Right lobe of liver (tissue), 6 donors: ENCODE measurements at places on chromosomes 16 and 17. TPM values are rescaled to one million over a fixed set of nuclear protein-coding genes. Genes with fewer than 3 reads are reported as not detected.
A peak's percentile ranks its signal among the peaks of the same experiment; 100 is the strongest.

- DNase-seq, result no peak
- H3K27me3 ChIP-seq, result no peaks in the 10 kb centered on the region
- no peak overlapping the region for H3K4me3 ChIP-seq
- H3K4me1 ChIP-seq, result no peaks in the 10 kb centered on the region
These were observed 712.2 kb downstream of the CDH8 start for GRCh38 chr16:61324044-61324443.

GRCh38 chr16:56869513-56870275, 4.7 kb downstream of the SLC12A3 start:
- H3K27me3 ChIP-seq, result no peaks in the 10 kb centered on the region
- H3K4me1 ChIP-seq, result no peaks in the 10 kb centered on the region
- H3K27ac ChIP-seq, result no peak overlapping the region
- no peak for DNase-seq
- H3K4me3 ChIP-seq, result no peak overlapping the region

Gene SP6
- total RNA-seq, result 0.11 TPM

DNA sequence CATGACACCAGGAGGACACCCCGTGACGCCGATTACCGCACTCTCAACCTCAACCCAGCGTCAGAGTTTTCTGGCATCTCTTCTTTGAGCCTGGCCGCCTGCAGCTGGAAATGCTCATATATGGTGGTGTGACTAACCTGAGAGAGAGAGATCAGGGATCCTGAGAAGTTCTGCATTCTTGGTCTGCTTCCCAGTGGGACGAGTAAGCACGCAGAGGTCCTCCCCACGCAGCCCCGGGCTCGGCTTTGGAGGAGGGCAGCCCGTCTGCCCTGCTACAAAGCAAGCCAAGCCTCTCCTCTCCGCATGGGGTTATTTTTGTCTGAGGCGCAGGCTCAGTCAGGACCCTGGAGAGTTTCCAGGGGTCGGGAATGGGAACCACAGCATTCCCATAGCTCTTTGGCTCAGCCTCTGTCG, 16.5 kb downstream of the CRISPLD2 start:
- no peaks in the 10 kb centered on the region for H3K27me3 ChIP-seq
- no peak overlapping the region for H3K27ac ChIP-seq
- H3K36me3 ChIP-seq, result no peaks in the 10 kb centered on the region
- no peak overlapping the region for H3K4me3 ChIP-seq
- DNase-seq, result no peak

- no peaks in the 10 kb centered on the region for H3K36me3 ChIP-seq
- H3K27ac ChIP-seq, result no peak overlapping the region
- no peaks in the 10 kb centered on the region for H3K4me1 ChIP-seq
- no peak overlapping the region for H3K4me3 ChIP-seq
- H3K27me3 ChIP-seq, result no peaks in the 10 kb centered on the region
- DNase-seq, result no peak
These were observed 20.2 kb upstream of the OR3A1 start for GRCh38 chr17:3318336-3318735.

- H3K4me3 ChIP-seq, result no peak overlapping the region
- H3K27ac ChIP-seq, result no peak overlapping the region
- H3K36me3 ChIP-seq, result peaks cover 70% of the 10 kb centered on the region
These were observed 29.2 kb downstream of the TMEM186 start for GRCh38 chr16:8768283-8768682.

Gene KLHL10
- not detected for total RNA-seq

- H3K27ac ChIP-seq, result peak overlapping the region; percentile 49
- H3K4me1 ChIP-seq, result no peaks in the 10 kb centered on the region
- DNase-seq, result no peak
- H3K36me3 ChIP-seq, result no peaks in the 10 kb centered on the region
These were observed 572 bp downstream of the PSMB6 start for GRCh38 chr17:4796552-4796920.

GRCh38 chr16:54175169-54175551, 111.4 kb downstream of the IRX3 start:
- peak overlapping the region; percentile 72 for H3K27ac ChIP-seq
- no peaks in the 10 kb centered on the region for H3K27me3 ChIP-seq
- peaks cover 34% of the 10 kb centered on the region for H3K4me1 ChIP-seq
- H3K36me3 ChIP-seq, result no peaks in the 10 kb centered on the region
- DNase-seq, result peak; percentile 78

Gene CD300H
- total RNA-seq, result not detected

DNA sequence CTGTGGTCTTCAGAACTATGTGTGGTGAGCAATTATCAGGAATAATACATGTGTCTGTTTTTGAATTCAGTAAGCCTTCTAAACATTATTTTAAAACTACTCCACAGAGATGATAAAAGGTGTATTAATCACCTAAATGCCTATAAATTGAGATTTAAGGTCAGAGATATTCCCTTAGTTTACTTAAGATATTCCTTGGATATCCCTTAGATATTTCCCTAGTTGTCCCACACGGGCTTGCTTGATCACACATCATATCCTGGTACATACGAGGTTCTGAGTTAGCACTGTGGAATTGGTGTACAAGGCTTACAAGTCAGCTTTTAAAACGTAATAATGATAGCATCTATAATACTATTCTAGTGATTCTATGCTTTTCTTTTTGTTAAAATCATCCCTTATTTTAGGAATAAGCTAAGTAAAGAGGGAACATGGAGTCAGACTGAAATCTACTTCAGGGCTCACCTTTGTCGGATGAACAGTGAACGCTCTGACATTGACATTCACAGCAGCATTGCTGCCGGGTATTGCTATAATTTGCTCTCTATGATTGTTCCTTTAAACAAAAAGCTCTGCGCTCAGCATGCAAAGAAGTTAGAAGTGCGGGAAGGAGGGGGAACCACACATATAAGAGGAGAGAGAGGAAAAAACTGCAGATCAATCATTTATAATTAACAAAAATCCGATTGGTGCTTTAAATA, 136.5 kb downstream of the SKAP1 start:
- H3K27me3 ChIP-seq, result peaks cover 5% of the 10 kb centered on the region
- no peak overlapping the region for H3K27ac ChIP-seq
- no peaks in the 10 kb centered on the region for H3K36me3 ChIP-seq
- H3K4me3 ChIP-seq, result no peak overlapping the region
- DNase-seq, result no peak

GRCh38 chr16:72764015-72764654, 283.8 kb downstream of the ZFHX3 start:
- no peak for DNase-seq
- no peak overlapping the region for H3K27ac ChIP-seq
- no peaks in the 10 kb centered on the region for H3K36me3 ChIP-seq
- H3K4me1 ChIP-seq, result no peaks in the 10 kb centered on the region
- H3K27me3 ChIP-seq, result no peaks in the 10 kb centered on the region
- H3K4me3 ChIP-seq, result no peak overlapping the region

Gene NEK8
- 3.3 TPM for total RNA-seq

GRCh38 chr16:1461146-1461545, 13.7 kb downstream of the CLCN7 start:
- H3K4me1 ChIP-seq, result no peaks in the 10 kb centered on the region
- no peak overlapping the region for H3K4me3 ChIP-seq
- no peak for DNase-seq
- H3K27me3 ChIP-seq, result no peaks in the 10 kb centered on the region
- H3K27ac ChIP-seq, result no peak overlapping the region

Gene CES4A
- total RNA-seq, result 5.2 TPM

Gene KCTD19
- not detected for total RNA-seq

Gene ZNF652
- total RNA-seq, result 23.6 TPM

GRCh38 chr16:1990351-1991134, 773 bp downstream of the SYNGR3 start:
- H3K27ac ChIP-seq, result no peak overlapping the region
- DNase-seq, result no peak
- H3K4me1 ChIP-seq, result no peaks in the 10 kb centered on the region
- no peak overlapping the region for H3K4me3 ChIP-seq

GRCh38 chr17:70319516-70319915, 150.2 kb downstream of the KCNJ2 start:
- no peaks in the 10 kb centered on the region for H3K27me3 ChIP-seq
- DNase-seq, result no peak
- no peaks in the 10 kb centered on the region for H3K4me1 ChIP-seq
- H3K4me3 ChIP-seq, result no peak overlapping the region
- H3K36me3 ChIP-seq, result no peaks in the 10 kb centered on the region

Gene MT1G
- 490 TPM for total RNA-seq

DNA sequence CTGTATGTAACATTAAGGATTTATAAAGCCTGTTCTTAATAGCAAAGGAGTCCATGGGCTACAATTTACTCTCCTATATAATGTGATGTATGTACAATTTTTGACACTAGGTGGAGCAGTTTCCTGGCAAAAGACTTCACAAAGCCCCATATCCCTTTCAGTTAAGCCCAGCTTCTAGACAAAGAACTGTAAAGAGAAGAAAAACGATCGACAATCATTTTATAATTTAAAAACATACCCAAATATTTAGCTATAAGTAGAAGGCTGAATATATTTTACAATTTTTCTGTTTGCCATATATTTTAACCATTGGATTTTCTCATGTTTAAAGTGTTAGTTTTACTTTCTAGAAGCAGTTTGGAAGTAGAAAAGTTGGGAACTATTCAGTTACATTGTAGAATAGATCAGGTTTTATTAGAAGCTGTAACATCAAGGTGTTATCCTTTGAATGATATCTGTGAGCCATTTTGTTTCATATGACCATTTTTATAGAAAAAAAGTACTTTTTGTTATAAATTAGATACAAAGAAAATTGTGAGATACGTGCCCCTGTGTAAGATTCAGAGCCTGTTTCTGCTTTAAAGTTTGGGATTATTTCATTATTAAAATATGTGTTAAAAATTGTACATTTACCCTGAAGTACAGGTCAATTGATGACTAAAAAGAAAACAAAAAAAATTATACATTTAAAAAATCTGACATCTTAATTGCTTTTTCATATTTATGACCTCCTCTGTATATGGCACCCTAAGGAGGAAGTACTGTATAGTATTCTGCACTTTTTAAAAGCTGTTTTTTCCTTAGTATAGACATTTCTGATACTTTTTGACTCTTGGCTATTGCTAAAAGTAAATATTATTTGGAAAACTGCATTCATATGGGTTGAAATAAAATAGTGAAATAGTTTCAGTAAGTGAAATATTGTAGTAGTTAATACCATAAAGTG, 46.3 kb downstream of the VMP1 start:
- no peak overlapping the region for H3K27ac ChIP-seq
- H3K4me3 ChIP-seq, result no peak overlapping the region
- no peaks in the 10 kb centered on the region for H3K4me1 ChIP-seq

DNA sequence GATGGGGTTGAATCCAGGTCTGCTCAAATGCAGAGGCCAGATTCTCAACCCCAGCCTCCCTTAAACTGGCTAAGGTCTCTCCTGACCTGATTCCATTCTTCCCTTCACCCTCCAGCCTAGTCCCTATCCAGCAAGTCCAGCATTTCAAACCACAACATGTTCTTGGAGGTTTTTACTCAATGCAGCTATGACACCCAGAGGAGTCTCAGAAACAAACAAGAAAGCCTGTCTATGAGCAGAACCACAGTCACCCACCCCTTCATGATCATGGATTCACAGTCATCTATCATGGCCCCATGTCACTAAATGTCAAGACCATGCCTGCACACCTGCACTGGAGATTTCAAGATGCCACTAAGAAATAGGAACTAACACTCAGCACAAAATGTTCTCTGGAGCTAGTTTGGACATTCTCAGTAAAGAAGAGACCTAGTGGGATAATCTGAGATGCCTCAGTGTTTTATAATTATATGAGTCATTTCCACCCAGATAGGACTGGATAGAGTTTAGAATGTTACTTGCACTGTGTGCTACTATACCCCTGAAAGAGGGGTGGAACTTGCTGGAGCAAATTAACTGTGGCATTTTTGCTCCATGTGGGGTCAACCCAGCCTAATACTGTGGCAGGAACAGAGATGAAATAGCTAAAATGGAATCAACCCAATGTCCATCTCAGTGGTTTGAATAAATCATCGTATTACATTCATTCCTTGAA, 9.5 kb upstream of the METTL22 start:
- no peaks in the 10 kb centered on the region for H3K36me3 ChIP-seq
- H3K27ac ChIP-seq, result no peak overlapping the region
- no peaks in the 10 kb centered on the region for H3K27me3 ChIP-seq
- no peaks in the 10 kb centered on the region for H3K4me1 ChIP-seq
- no peak overlapping the region for H3K4me3 ChIP-seq

- no peak overlapping the region for H3K4me3 ChIP-seq
- no peak for DNase-seq
- no peaks in the 10 kb centered on the region for H3K27me3 ChIP-seq
- no peaks in the 10 kb centered on the region for H3K36me3 ChIP-seq
- H3K27ac ChIP-seq, result no peak overlapping the region
These were observed 94.8 kb downstream of the RTN4RL1 start for GRCh38 chr17:1930337-1930645.

DNA sequence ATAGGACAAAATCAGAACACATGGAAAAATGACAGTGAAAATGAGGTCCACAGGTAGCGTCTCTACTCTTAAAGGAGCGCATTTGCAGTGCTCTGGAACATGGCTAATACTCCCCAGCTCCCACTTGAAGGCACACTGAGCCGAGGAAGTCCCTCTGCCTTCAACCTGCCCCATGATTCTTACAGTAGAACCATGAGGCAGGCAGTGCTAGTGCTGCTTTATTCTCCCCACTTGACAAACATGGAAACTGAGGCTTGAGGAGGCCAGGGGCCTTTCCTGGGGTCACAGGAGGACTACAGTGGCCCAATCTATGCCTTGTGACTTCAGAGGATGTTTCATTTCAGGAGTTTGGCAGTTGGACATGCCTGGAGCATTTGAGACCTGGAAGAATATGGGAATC, 244.1 kb upstream of the MAF start:
- no peak overlapping the region for H3K27ac ChIP-seq
- no peaks in the 10 kb centered on the region for H3K4me1 ChIP-seq
- DNase-seq, result no peak
- H3K4me3 ChIP-seq, result no peak overlapping the region
- H3K27me3 ChIP-seq, result no peaks in the 10 kb centered on the region
- no peaks in the 10 kb centered on the region for H3K36me3 ChIP-seq

DNA sequence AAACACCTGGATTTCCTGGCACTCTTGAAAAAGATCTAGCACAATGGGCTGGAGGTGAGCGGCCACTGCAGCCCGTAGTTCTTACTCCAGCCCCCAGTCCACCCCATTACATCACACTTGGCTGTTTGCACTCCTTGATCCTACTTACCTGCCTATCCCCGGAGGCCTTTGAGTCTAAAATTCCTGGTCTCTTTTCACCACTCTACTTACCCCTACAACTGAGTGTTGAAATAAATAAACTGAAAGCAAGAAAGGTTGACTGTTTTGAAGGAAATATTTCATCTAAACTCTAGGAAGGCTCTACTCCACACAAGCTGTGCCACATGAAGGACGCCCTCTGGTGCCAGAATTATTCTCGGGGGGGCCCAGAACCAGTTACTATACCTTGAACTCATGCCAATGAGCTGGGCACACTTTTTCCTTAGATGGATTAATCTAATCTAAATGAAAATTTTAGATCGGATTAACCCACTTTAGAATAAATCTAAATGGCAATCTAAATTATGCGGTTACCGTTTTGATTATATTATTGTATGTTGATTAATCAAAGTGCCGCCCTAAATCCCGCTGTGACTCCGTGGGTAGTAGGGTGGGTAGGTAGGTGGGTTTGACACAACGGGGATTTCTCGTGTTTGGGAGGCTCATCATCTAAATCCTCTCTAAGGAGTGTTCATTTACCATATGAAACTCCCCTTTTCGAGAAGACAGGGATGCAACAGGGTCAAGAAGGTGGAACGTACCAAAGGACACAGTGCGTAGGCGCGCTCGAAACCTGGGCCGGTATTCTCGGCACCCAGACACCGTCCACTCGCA, 651 bp upstream of the EIF1 start:
- peak overlapping the region; percentile 49 for H3K4me3 ChIP-seq
- H3K36me3 ChIP-seq, result peaks cover 25% of the 10 kb centered on the region
- no peak for DNase-seq
- no peaks in the 10 kb centered on the region for H3K27me3 ChIP-seq
- no peaks in the 10 kb centered on the region for H3K4me1 ChIP-seq

Gene CALB2
- total RNA-seq, result not detected

GRCh38 chr17:78719630-78720298, 62.3 kb downstream of the CYTH1 start:
- no peaks in the 10 kb centered on the region for H3K27me3 ChIP-seq
- no peak overlapping the region for H3K27ac ChIP-seq
- no peak for DNase-seq
- no peaks in the 10 kb centered on the region for H3K36me3 ChIP-seq
- H3K4me1 ChIP-seq, result no peaks in the 10 kb centered on the region
